Activated T-helper 2 cell treated with anti-CD3 and anti-CD28 coated beads, Interferon-gamma antibody, Interleukin-2, Interleukin-4, amounts not matched to agents 10 μg/mL and 5 μg/mL and 100 μg/mL, durations not matched to agents 14 hours and 24 hours and 36 hours (primary cell): ENCODE measurements at places on chromosomes 3 and 15. TPM values are rescaled to one million over a fixed set of nuclear protein-coding genes. Genes with fewer than 3 reads are reported as not detected.

The TIMP4 gene
- 0.41 and 0.92 TPM in 2 replicates for total RNA-seq

The GRM2 gene
- 0.23 and 0.27 TPM in 2 replicates for total RNA-seq

The TF gene
- 0.11 and 0.25 TPM in 2 replicates for total RNA-seq

The MYRIP gene
- not detected in 2 replicates for total RNA-seq

The CHDH gene
- 10.7 and 12.0 TPM in 2 replicates for total RNA-seq

The THRB gene
- not detected in 2 replicates for total RNA-seq

The VPS8 gene
- 36.6 and 40.1 TPM in 2 replicates for total RNA-seq

The RBM5 gene
- total RNA-seq: 139 and 144 TPM in 2 replicates

The UTS2B gene
- 0.37 TPM in 1 of 2 replicates, not detected in the other for total RNA-seq

The JMJD7 gene
- 15.7 and 20.0 TPM in 2 replicates for total RNA-seq

The GOLGA6D gene
- total RNA-seq: not detected in 2 replicates

The PXK gene
- total RNA-seq: 47.6 and 48.7 TPM in 2 replicates

The GOLGA8J gene
- not detected in 2 replicates for total RNA-seq
